Bladder microvascular endothelial cell (primary cell): ENCODE measurements at places on chromosomes 12 and 14. TPM values are rescaled to one million over a fixed set of nuclear protein-coding genes. Genes with fewer than 3 reads are reported as not detected.

The TOMM20L gene
- total RNA-seq, result not detected in 2 replicates

The GPR132 gene
- total RNA-seq, result under 0.01 TPM in 2 replicates

The PLBD2 gene
- 16.8 and 28.0 TPM in 2 replicates for total RNA-seq

The KRT75 gene
- not detected in 2 replicates for total RNA-seq

The PRKAB1 gene
- total RNA-seq, result 11.0 and 19.5 TPM in 2 replicates

The TAS2R50 gene
- total RNA-seq, result 1.1 and 9.0 TPM in 2 replicates
